GDM1 (cell line): ENCODE measurements at places on chromosomes 2 and 18.

- DNase-seq = no peak
Observed at GRCh38 chr2:217326238-217327022, 466.6 kb upstream of the TNP1 start.

DNA sequence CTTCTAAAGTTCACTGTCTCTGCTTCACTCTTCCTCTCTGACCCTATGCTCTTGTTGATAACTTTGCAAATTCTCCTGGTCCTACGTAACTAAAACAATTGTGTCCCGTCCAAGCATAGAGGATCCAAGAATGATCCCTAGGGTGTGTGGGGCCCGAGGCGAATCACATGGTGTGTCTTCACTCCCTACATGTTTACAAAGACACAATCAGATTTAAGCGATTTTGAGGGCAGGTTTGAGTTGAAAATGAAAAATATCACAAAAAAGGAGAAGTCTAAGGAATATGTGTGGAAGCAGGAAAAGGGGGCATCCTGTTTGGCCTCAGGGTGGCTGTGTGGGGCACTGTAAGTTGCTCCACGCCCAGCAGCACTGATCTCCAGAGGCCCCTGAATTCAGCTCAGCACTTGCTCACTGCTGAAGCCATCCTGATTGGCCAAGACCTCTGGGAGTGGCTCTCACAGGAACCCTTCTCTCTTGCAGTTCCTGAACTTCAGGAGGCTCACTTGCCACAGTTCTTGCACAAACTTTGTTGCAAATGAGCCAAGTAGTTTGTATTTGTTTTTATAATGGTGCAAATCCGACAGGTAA, 363.6 kb downstream of the ZNF521 start:
- no peak for DNase-seq

- no peak for DNase-seq
Observed at GRCh38 chr2:19461504-19462255, 103.3 kb upstream of the OSR1 start.

DNA sequence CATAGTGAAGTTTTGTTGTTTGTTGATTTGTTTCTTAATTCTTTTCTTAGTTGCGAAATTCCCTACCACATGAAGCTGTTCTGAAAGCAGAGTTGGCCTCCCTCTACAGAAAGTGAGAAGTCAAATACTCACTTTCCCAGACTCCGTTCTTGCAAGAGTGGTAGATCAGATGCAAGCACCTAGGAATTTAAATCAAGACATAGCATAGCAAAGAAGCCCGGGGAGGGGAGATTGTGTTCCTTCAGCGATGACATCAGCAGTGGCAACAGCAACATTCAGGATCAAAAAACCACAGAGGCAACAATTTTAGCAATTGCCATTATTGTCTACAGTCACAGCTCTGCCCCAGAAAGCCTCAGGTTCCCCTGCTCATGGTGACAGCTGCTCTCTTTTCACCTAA, 580.0 kb downstream of the RNF144A start:
- no peak for DNase-seq

DNA sequence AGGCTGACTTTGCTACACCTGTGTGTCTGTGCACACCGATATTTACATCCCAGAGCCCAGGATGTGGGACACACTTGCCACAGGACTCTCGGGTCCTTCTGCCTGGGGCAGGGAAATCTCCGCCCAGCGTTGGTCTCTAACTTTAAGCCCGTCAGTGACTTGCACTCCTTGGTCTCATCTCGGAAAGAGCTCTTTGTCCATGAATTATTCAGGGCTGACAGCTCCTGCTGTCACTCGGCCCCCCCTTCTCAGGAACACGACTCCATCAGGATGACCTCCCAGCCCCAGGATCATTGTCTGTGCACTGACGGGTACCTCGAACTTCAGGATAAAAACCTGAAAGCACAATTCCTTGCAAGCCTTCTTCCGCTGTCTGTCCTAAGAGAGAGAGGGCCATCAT, 26.6 kb downstream of the PLB1 start:
- no peak for DNase-seq

GRCh38 chr2:100233061-100233460, 89.2 kb downstream of the LONRF2 start:
- no peak for DNase-seq

GRCh38 chr2:234917211-234917975, 34.4 kb upstream of the SH3BP4 start:
- DNase-seq = no peak

- DNase-seq = no peak
Observed at GRCh38 chr18:44458777-44459176, 221.9 kb upstream of the SETBP1 start.

GRCh38 chr2:160551259-160551658, 57.7 kb upstream of the RBMS1 start:
- no peak for DNase-seq

DNA sequence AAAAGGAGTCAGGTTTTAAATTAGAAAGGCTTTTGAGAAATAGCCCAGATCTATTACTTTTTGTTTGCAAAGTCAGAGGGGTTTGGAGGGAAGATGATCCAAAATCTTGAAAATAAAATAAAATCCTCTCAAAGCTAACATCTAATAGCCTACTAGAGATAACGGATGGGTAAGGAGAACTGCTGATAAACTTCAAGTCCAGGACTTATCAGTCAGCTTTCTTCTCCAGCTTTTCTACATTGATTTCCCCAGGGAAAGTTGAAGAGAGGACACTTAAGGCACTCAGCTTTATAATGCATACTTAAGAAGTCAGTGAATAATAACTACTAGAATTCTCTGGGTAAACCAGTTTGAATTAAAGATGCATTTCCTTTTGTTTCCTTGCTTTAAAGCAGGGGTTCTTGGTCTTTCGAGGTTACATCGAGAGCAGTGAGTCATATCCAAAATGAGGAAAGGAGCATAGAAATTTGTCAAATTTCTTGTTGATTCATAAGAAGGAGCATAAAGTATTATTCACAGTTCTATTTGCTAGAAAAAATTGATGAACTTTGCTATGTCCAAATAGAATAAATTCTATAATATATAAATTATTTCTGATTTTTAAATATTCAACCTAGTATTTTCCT, 43.2 kb upstream of the ITPRID2 start:
- DNase-seq = no peak

- DNase-seq = no peak
Observed at GRCh38 chr18:12911025-12911928, 27.2 kb upstream of the PTPN2 start.

- no peak for DNase-seq
Observed at GRCh38 chr2:85444629-85445172, 26.2 kb downstream of the SH2D6 start.

GRCh38 chr2:9975328-9975727, 23.8 kb downstream of the GRHL1 start:
- no peak for DNase-seq

GRCh38 chr2:105887256-105887655, 142.5 kb downstream of the NCK2 start:
- DNase-seq = no peak

DNA sequence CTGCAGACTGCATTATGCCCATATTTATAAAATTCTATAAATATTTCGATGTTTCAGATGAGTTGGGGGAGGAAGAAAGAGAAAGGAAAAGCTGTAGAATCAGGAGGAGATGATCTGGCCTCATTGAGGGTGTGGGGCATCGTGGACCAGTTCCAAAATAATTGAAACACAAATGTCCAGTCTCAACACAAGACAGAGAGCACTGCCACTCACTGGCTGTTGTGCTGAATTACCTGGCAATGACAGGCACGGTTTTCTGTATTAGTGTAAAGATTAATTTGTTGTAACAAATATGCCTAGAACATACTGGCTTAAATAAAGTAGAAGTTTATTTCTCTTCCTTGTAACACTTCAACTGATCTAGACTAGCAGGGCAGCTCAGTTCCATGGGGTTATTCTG, 24.1 kb downstream of the POLE4 start:
- no peak for DNase-seq

GRCh38 chr18:22432657-22433137, 15.0 kb upstream of the CTAGE1 start:
- DNase-seq = no peak

DNA sequence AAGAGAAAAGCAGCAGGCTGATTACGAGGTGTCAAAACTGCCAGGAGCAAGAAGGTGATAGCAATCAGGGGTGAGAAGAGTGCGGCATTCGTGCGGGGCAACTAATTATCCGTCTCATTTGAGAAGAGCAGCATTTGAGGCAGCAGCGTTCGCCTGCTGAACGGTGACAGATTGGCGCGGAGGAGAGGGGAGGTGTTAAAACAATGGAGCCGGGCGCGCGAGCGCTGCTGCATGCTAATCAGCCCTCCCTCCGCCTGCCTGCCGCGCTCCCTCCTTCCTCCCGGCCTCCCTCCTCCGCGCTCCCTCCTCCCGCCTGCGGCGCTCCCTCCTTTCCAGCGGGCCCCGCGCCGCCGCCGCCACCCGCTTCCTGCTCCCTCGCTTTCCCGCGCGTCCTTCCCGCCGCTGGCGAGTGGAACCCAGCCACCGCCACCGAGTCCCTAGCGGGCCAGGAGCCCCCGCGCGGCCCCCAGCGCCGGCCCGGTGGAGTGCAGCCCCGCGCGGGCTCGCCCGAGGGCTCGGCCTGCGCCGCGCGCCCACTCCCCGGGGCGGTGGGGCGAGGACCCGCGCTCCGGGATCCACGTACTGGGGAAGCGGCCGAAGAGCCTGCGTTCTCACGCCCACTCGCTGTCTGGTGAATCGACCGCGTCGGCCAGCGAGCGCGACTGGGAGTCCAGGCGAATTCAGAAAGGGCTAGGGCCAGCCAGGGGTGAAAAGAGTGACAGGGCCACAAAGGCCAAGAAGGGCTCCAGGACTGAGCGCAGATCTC, 69.5 kb upstream of the PSMD14 start:
- no peak for DNase-seq

DNA sequence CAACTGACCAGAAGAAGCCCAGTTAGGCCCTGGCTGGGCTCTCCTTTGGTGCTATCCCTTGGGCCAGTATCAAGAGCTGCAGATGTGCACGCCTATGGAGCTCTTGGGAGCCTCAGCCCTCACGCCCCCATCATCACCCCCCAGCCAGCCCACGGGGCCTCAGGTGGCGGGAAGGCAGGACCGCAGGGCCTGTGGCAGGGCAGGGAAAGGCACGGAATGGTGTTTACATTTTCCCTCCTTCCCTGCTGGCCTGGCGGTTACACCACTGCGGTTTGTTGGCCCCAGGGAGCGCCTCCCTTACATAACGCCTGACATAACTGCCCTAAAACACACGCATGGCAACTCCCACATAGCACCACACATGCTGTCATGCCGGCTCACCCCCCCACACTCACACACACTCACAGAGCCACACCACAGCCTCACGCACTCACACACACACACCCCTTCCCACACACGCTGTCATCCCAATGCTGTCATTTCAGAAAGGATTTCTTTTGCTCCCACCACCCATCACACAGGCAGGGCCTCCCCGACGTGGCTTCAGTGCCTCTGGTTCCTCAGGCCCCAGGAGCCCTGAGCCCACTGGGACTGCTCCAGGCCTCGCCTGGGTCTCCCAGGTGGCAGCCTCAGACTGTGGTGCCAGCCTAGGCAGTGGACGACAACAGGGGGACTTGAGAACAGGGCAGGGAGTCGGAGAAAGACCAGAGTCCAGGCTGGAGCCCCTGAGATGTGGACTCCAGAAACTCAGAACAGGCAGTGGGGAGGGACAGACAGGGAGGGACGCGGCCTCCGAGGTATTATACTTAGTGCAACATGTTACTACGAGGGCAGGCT, 15.7 kb downstream of the ZFP36L2 start:
- DNase-seq = peak; percentile 77

- DNase-seq = no peak
Observed at GRCh38 chr2:98547092-98547790, 61.1 kb downstream of the COA5 start.

DNA sequence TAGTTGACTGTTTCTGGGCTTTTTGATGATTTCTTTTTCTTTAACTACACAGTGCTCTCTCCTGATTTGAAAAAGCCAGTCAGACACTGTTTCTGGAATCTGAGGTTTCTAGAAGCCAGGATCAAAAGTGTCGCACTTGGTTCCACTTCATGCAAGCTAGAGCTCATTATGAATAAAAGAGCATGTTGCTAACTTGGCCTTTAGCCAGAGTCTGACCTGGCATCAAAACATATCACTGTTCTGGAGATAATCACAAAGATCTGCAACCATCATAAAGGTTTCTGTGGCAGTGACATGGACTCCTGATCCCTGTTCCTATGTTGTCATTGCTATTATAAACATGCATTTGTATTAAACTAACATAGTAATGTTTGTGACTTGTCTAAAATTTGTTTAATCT, 76.1 kb upstream of the MAPRE2 start:
- no peak for DNase-seq

GRCh38 chr2:102514061-102514785, 41.2 kb downstream of the SLC9A4 start:
- DNase-seq = no peak

- DNase-seq = no peak
Observed at GRCh38 chr2:205133544-205133943, 548.8 kb upstream of the NRP2 start.

- no peak for DNase-seq
Observed at GRCh38 chr2:99485824-99486223, 4.0 kb downstream of the REV1 start.

GRCh38 chr18:46621111-46621766, 35.8 kb downstream of the LOXHD1 start:
- no peak for DNase-seq

- no peak for DNase-seq
Observed at GRCh38 chr2:186632417-186632816, 42.6 kb downstream of the ITGAV start.

GRCh38 chr2:71451705-71452104, 1.7 kb upstream of the DYSF start:
- no peak for DNase-seq

- DNase-seq = no peak
Observed at GRCh38 chr2:141810148-141810547, 320.7 kb downstream of the LRP1B start.

- DNase-seq = no peak
Observed at GRCh38 chr18:48326901-48327675, 82.1 kb downstream of the ZBTB7C start.

- no peak for DNase-seq
Observed at GRCh38 chr2:241535871-241536655, 22.5 kb upstream of the BOK start.

- DNase-seq = no peak
Observed at GRCh38 chr2:100205174-100205573, 62.8 kb upstream of the AFF3 start.

GRCh38 chr18:11269257-11269656, 119.9 kb upstream of the PIEZO2 start:
- DNase-seq = no peak

- DNase-seq = no peak
Observed at GRCh38 chr18:6096730-6097129, 201.4 kb upstream of the TMEM200C start.

GRCh38 chr2:99680946-99681345, 191.1 kb upstream of the REV1 start:
- no peak for DNase-seq

DNA sequence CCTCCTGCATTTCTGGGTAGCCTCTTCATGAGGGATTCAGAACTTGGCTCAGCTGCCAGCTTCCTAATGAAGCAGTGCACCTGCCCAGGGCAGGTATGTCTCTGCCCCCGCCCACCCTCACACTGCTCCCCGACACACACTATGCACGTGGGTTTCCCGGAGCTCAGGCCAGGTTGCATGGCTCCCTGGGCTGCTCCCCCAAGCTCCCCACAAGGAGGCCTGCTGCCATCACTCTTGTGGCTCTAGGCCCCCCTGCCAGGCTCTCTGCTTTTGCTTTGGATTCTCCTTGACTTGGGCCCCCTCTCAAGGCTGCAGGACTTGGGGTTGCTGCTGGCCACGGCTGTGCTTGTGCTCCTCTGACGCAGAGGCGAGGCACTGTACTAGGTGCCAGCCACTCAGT, 43.6 kb downstream of the ADD2 start:
- DNase-seq = no peak

GRCh38 chr2:23480957-23481797, 96.2 kb downstream of the KLHL29 start:
- no peak for DNase-seq
